Forelimb muscle (tissue), 1 donor: ENCODE measurements at places on chromosomes 2 and 18.

DNA sequence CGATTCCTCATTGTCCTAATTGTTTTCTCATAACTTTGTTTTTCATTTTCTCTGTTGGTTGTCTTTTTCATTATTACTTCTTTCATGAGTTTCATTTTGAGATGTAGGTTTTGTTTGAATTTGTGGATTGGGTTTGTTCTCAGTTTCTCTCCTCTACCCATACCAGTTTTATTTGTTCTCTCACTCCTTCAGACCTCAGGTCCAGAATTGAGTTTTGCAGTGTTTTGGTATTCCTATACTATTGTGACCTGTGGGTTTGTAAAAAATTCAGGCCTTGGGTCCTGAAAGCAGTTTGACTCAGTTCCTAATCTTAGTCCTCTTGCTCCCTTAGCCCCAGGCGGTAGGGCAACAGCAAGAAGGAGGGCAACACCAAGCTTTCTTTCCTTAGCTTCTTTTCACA, 28.3 kb upstream of the UBE2E3 start:
- DNase-seq: no peak

DNA sequence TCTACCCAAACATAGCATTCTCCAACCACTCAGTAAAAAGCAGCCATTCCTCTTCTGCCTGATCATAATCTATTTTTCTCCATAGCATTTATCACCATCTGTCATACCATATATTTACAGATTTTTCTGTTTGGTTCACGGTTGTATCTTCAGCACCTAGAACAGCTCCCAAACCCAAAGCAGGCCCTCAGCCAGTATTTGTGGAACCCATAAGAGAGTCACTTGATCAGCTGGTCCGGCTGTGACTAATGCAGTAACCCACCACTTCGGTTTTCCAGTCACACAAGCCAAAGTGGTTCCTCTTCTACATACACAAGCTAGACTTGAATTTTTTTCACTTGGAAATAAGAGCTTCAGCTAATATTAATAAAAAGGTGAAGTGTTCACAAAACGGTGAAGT, 511.6 kb upstream of the CELF4 start:
- no peak for DNase-seq

DNA sequence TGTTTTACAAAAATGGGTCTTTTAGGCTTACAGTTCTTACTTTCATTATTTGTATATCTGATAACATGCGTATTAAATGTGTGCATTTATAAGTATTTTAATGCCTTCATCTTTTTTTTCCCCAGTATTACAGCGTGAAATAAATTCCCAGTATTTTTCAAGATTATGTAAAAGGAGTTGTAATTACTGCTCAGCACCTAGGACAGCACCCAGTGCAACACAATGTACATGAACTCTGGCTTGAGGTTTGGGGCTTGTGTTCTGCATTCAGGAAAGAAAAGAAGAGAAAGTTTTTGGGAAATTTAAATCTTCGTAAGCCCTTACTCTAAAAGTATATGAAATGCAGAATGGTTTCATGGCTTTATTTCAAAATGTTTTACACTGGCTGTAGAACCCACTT, 16.7 kb downstream of the ZNF638 start:
- no peak for DNase-seq

GRCh38 chr2:46431481-46432235, 47.7 kb upstream of the TMEM247 start:
- DNase-seq: no peak
